ENCODE measurements at places on chromosomes 6 and 20. TPM values are rescaled to one million over a fixed set of nuclear protein-coding genes. Genes with fewer than 3 reads are reported as not detected.

DNA sequence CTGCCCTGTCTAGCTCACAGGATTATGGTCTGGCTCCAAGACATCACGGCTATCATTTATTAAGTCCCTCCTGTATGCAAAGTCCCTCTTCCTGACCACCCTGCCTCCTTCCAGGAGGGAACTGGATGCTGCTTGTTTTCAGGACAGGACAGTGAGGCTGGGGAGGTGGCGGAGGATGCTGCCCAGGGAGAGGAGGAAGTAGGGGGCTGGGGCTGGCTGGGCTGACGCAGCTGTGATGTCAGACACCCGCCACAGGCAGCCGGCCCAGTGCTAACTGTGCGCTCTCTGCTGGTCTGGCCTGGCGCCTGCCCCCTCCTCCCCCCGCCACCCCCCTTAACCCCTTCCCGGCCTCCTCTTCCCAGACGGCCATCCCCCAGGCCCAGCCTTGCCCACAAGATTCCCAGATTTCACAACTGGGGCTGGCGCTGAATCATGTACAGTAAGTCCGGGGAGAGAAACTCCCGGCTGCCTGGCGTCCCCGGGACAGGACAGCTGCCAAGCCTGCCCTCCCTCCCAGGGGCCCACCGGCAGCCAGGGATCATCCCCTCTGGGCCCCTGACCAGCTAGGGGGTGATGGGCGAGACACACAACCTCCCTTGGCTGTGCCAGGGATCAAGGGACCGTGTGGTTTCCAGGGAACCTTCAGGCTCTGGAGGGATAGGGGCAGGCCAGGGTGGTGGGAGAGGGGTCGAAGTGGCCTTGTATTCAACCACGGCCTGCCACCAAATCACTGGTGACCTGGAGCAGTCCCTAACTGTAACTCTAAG is 118.1 kb downstream of the CEBPB start:
- no peak for DNase-seq

DNA sequence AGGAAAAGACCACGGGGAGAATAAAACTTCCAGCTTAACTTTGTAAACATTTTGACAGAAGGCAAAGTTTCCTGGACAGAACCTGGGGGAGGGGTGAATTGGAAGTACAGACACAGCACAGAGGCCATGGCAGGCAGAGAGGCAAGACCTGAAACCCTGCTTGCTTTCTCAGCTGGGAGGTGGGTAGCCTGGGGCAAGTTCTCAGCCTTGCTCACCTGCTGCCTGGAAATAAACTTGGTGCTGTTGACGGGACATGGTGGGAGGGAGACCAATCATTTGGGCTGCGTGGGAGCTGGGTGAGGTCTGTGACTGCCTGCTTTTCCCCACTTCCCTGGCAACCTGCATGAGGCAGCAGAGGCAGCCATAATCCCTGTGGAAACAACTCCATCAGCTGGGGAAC is 221.3 kb downstream of the MOXD1 start:
- DNase-seq: no peak

DNA sequence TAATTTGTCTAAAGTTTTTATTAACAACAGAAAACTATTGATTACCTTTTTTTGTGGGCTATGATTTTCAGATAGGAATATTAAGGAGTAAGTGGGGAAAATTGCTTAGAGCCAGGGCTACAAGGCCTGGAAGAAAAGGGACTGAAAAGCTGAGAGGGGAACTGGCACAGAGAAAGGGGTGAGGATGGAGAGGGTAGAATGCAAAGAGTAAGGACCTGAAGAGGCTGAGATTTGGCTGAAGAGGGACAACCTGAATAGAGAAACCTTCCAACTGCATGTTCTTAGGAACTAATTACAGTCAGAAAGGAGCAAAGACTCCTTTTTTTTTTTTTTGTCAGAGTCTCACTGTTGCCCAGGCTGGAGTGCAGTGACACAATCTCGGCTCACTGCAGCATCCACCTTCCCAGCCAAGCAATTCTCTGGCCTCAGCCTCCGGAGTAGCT is 16.7 kb downstream of the BTN2A1 start:
- no peak for DNase-seq

The PRRT1 gene
- 0.72 TPM for polyA plus RNA-seq

The XKR7 gene
- 0.02 TPM for polyA plus RNA-seq

DNA sequence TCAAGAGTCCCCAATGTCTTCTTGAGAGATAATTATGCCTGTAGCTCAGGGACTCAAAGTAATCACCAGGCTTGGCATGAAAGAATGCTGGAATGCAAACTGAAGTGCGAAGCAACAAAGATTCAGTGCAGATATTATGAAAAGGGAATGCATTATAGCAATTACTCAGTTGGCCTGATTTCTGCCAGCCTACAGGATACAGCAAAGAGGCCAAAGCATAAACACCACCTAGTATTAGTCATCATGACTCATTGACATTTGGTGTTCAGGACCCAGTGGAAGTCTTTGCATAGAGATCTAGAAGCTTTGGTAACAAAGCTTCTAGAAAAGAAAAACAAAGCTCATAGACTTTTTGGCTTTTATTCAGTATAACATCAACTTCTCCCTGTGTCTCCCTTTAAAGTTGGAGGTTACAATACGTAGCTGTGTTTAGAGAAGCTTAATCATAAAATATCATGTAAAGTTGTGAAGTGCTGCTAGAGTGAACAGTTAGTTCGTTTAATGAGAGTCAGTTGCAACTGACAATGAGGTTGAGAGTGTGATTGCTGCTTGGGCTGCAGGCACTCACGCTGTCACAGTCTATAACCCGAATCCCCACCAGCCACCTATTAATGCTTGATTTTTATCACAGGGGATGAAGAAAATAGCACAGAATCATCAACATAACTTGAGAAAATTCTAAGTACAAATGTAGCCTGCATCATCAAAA is 932.7 kb downstream of the TFAP2A start:
- no peak for DNase-seq

The HLA-DRB1 gene
- 56.0 TPM for polyA plus RNA-seq

GRCh38 chr6:142853244-142854180 is 91.5 kb downstream of the HIVEP2 start:
- no peak for DNase-seq

All from CD8-positive, alpha-beta memory T cell (primary cell).